Memory B cell (primary cell): ENCODE measurements at places on chromosomes 1 and 21.

DNA sequence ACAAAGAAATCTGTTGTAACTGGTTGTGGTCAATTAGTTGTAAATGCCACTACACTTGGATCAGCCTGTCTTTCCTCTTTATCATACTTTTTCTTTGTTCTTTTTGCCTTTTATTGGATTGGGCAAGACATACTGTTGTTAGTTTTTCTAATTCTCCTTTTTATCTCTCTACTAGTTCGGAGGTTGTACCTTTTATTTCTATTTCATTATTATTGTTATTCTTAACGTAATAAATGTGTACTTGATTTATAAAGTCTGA, 59.2 kb downstream of the IVNS1ABP start:
- no peak for DNase-seq

DNA sequence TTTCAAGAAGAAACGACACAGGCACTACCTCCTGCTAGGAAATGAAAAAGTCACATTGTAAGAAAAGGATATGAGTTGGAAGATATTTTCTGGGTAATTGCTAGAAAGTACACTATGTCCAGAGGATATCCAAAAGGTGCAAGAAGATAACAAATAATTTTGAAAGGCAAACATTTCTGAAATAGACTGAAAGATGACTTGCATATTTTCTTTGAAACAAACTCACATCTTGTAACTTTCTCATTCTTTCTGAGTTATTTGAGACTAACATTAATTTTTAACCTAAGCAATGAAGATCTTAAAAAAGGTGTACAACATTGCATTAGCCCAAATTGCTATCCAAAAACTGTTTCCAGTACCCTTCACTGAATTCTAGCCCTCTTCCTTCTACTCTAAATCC, 79.6 kb upstream of the KCTD3 start:
- no peak for DNase-seq

- DNase-seq, result no peak
Measured at GRCh38 chr21:14985306-14985705, 79.5 kb downstream of the NRIP1 start.

DNA sequence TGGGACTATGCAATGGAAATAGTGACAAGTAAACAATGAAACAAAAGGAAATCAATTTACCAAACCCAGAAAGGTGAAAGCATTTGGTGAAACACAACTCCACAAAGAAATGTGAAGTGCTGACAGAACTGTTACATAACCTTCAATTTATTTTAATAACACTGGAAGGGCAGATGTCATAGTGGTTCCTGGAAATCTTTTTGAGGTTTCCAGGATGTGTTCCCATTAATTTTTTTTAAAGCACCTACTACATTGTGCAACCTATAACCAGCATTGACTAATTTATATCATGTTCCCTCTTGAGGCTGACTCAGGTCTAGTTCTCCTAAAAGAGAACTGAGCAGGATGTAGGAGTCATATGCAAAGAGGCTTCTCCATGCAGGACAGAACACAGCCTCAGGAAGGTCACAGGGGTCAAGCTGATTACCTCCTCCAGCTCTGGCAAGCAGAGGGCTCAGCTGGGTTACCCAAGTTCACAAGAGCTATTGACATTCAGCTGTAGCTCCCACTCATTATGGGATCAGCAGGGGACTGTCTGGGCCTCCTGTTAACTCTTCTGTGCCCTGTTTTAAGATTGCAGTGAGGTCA, 157.1 kb upstream of the NRIP1 start:
- no peak for DNase-seq

- no peak for DNase-seq
Measured at GRCh38 chr21:35909456-35910223, 150.7 kb downstream of the SETD4 start.

GRCh38 chr1:245153552-245154428, 995 bp upstream of the KIF26B start:
- peak; percentile 8 for DNase-seq

- DNase-seq, result no peak
Measured at GRCh38 chr1:16215882-16216753, 3.7 kb upstream of the ARHGEF19 start.

GRCh38 chr1:54462597-54463258, 56.5 kb upstream of the SSBP3 start:
- no peak for DNase-seq
